ENCODE measurements at places on chromosomes 16 and 17.

GRCh38 chr16:4402439-4403132 lies 13.8 kb downstream of the CORO7 start:
- no peak for DNase-seq

- DNase-seq = no peak
These were observed 226.0 kb upstream of the C16orf82 start for GRCh38 chr16:26840691-26841090.

GRCh38 chr16:73400951-73401350 lies 353.0 kb upstream of the ZFHX3 start:
- no peak for DNase-seq

GRCh38 chr17:44198721-44199552 lies 747 bp downstream of the ATXN7L3 start:
- DNase-seq = no peak

- DNase-seq = no peak
These were observed 42.3 kb downstream of the TBX4 start for GRCh38 chr17:61494325-61495160.

DNA sequence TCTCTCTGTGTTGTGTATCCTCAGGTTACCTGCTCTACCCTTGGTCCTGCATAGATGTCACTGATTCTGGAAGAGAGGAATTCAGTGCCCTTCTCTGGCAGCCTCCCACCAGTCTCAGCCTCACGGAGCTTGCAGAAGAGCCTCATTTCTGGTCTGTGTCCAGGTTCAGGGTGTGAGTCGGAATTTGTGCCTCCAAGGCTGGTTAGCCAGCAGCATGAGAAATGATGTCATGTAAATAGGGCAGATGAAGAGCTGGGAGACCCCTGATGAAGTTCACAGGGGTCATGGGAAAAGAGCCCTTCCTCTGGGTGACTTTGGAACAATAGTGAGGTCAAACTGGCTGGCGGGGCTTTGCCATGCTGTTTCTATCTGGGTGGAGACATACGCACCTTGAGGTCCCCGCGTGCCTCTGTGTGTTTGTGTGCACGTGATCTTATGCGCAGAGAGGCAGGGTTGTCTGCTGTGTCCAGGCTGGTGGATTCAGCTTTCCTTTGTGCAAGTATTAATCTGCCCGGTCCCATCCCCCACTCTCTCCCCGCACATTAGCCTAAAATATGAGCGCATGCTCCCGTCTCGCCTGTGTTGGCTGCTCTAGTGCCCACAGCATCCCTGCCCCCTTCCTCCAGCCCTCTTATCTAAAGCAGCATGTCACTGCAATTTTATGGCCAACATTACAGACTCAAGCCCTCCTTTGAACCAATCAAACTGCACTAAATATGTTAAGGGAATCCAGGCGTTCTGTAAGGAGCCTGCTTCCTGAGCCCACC lies 256.3 kb upstream of the ZFHX3 start:
- DNase-seq = no peak

DNA sequence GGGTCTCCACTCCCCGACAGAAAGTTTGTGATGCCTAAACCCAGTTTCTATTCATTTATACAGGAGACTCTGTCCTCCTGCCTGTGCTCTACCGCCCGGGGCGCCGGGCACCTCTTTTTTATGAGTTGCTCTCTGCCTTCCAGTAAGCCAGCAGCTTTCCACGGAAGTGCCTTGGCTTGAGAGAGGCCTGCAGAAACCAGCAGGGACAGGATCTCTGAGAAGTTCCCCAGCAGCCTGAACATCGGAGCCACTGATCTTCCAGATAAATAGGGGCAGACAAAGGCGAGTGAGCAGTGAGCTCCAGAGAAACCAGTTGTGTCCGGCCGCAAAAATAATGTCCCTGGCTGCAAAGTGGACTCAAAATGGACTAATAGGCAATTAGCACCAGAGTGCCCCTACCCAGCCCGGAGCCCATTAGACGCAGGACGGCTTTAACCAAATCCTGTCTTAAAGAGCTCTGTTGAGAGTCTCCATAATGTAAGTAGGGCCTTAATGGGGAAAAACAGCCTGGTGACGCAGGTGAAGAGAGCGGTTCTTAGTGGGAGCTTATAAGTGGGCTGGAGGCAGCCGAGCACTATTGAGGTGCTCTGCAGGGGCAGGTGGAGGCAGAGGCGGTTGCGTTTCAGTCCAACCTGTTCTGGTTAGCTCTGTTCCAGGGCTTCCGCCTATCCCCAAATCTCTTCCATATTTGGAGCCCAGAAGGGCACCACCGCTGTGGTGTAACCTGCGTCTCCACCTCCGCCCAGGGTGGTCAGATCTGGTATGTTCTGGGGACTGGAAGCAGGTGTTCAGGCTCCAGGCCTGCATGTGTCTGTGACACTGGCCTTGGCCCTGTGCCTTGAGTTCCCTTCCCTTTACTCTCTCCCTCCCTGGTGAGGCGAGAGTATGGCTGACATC lies 74.1 kb downstream of the NT5M start:
- DNase-seq = no peak

DNA sequence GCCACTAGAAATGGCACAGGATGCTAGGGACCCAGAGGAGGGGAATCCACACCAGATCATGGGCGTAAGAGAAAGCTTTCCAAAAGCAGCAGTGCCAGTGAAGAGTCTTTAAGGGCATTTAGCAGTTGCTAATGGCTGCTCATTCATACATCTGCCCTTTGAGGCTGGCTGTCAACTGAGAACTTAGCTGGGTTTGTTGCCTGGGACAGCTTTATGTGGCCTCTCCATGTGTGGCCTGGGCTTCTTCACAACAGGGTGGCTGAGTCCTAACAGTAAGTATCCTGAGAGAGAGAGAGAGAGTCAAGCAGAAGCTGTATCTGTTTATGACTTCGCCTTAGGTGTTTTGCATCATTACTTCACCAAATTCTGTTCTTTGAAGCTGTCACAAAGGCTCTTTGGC lies 286.1 kb upstream of the KCNJ16 start:
- no peak for DNase-seq

DNA sequence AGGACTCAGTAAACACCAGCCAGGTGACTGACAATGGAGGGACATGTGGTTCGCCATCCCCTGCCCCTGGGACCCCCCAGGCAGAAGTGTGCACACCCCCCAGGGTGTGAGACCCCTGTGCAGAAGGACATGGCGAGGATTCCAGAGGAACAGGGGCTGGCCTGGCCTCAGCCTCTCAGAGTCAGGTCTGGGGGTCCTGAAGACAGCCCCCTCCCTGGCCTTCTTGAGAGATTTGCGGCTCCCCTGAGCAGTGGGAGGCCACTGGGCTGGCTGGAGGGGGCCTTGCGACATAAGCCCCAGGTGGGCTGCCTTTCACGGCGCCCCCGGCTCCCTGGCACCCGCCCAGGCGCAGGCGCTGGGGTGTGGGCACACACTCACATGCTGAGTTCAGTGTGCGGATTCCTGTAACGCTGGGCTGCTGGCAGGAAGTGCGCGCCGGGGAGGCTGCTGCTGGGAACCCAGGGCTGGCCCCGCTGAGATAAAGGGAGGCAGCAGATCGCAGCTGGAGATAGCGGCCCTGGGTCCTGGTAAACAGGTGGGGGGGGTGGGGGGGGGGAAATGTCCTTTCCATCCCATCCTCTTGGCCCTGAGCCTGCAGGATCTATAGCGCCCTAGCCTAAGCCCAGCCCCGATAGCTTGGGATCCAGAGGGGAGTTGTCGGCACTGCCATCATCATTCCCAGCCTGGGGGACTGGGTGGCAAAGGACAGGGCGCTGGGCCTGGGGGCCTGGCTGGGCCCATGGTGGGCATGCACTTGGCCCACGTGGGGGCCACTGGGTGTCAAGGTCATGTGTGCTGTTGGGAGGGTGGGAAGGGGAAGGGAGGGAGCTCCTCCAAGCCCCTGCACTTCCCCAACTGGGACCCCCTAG lies 27.1 kb downstream of the TMEM235 start:
- DNase-seq = no peak

GRCh38 chr16:85940214-85940613 lies 41.3 kb downstream of the IRF8 start:
- no peak for DNase-seq

DNA sequence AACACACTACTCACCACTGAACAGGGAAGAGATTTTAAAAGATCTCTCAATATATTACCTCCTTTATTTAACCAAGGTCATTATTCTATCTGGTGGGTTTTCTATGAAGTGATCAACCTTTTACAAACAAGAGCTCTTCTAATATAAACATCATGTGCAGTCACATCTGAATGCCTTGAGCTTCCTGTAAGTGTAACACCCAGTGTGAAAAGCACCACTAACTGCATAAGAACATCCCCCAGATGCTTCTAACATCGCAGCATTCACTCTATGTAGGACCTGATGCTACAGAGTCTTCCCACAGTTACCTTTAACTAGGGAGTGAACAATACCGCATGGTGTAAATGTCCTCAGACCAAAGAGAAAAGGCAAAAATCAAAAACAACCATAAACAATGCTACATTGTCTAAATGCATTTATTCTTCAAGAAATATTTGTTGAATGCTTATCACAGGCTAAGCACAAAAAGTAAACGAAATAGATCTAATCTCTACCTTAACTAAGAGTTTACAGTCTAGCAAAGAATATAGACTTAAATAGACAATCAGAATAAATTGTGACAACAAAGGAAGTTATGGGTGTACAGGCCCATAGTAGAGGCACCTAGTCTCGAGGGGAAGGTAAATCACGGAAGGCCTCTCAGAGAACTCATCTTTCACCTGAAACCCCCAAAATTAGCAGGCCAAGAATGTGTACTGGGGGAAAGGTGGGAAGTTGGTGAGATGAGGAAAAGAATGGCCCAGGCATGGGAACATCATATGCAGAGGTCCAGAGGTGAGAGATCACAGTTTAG lies 16.2 kb downstream of the SKAP1 start:
- no peak for DNase-seq

- no peak for DNase-seq
These were observed 19.7 kb downstream of the APPBP2 start for GRCh38 chr17:60506312-60506711.

Measured in esophagus squamous epithelium (tissue), 5 donors.